Globus pallidus (tissue), 1 donor: ENCODE measurements at places on chromosomes 1 and 21.

DNA sequence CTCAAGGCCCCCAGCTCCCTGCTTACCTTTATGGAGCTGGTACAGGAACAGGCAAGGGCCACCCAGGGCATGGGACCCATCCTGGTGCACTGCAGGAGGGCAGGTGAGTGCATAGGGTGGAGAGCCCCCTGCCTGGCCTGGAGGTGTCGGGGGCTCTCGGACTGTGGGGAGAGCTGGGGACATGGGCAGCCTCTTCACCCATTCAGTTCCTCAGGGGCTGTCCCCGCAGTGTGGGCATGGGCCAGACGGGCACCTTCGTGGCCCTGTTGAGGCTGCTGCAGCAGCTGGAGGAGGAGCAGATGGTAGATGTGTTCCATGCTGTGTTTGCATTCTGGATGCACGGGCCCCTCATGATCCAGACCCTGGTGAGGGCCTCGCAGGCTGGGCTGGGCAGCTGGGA, 7.3 kb upstream of the LGR6 start:
- DNase-seq: no peak

- DNase-seq: no peak
Observed at GRCh38 chr1:192407206-192407605, 90.4 kb downstream of the RGS21 start.

GRCh38 chr1:246078126-246078887, 428.8 kb downstream of the SMYD3 start:
- no peak for DNase-seq

DNA sequence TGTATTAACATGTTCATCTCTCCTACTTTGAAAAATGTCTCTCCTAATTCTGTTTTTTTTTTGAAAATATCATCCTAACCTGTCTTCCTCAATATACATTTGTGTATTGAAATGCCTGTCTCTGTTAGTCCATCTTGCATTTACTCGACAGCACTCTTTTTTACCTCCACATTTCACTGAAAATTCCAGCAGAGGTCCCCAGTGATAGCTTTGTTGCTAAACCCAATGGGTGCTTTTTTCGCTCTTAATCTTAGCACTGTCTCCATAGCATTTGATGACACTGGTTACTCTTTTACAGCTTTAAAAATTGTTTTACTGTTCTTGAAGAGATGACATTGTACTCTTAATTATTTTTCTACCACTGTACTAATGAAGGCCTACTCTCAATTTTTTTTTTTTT, 10.8 kb downstream of the OSBPL9 start:
- peak; percentile 64 for DNase-seq

DNA sequence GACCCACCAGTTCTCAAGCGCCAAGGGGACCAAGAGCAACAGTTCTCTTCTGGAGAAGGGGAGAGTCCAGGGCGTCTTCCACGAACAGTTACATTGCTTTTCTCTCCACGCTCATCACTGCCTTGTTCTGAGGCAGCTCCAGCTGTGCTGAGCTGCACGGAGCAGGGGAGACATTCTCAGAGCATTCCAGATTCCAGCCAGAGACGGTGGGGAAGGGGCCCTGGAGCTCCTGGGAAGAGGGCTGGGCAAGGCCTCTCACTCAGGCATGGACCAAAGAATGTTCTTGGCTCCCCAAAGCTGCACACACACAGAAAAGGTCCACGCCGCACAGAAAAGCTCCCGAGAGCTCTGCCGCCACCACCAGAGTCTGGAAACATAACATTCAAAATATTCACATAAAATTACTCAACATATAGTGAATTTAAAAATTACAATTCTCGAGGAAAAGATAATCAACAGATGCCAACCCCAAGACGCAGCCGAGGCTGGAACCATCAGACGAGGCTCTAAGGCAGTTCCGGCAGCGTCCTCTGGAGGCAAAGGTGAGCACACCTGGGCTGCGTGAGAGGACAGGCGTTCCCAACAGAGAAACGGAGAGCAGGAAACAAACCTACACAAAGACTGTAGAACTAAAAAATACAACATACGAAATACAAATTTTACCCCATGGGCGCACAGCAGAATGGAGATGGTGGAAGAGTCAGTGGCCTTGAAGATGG, 40.5 kb downstream of the UBE2G2 start:
- DNase-seq: no peak

GRCh38 chr21:32535612-32536011, 49.7 kb downstream of the TCP10L start:
- DNase-seq: no peak

DNA sequence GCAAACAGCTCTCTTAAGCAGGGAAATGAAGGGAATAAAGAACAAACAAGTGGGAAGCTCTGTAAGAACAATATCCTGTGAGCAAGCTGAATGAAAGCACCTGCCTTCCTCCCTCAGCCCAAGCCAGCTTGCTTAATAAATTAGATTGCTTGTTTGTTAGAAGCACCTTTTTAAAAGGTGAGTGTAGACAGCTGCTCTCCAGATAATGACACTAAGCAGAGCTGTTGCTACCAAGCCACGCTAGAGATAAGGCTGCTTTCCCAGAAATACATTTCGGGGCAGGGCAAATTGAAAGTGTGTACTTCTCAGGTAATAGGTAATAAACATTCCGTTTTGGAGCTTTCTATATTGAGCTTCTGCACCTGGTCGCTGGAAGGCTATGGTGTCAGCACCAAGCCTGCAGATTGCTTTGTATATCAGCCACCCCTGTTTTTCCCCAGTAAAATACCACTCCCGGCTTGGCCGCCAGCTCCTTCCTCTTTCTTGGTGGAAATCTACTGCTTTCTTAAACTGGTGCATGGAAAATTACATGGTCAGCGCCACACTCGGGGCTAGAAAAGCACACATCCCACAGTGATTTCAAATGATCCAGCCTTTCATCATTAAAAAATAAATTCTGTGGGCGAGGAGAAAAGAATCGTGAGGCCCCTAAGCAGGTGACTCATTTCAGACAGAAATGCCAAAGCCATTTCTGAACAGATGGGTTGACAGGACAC, 151.3 kb downstream of the ETS2 start:
- no peak for DNase-seq

GRCh38 chr1:244319283-244320132, 132.2 kb downstream of the ADSS2 start:
- DNase-seq: no peak

DNA sequence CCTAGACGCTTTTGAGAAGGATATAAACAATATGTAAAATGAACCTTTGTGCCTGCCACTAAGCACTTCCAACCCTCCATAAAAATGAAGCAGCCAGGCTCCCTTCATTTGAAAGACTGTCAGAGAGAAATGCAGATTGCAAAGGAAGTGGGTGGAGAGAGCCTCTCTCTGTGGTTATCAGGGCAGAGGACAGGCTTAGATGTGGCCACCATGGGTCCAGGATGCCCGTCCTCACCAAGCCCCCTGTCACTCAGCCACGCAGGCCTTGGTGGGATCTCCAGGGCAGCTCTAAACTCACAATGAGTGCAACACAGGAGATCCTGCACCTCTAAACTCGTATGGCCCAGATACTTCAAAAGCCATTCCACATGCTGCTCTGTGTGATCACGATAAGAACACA, 37.9 kb downstream of the TMPRSS2 start:
- DNase-seq: no peak

- no peak for DNase-seq
Observed at GRCh38 chr1:109616391-109616790, 3.0 kb downstream of the GNAT2 start.

DNA sequence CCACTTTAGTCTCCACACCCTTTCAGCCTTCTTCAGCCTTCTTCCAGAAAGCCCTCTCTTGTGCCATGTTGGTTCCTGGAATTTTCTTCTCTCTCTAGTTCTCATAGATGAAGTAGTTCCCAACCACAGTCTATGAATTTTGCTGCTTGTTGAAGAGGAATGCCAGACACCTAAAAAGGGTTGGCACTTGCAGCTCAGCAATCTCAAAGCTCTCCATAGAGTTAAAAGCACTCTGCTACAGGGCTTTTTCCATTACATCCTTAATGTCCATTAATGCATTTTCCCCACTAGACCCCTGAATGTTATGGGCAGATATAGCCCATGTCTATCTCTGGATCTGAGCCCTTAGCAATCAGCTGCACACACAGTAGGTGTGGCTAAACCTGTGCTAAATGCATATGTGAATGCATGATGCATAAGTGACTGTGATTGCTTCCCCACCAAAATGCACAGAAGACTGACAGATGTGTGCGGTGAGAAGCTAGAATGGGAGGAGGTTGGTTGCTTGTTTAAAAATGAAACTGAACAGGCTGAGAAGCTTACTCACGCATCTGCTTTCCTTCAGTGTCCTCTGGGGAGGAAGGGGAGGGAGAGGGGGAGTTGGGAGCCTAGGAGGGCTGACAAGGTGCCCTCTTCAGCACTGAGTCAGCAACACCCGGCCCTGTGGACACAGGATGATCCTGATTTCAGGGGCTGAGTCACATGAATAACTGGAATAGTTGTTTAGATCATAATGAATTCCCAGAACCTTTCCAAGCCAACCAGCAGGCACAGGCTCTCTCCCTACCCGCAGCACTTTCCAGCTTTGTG, 146.1 kb upstream of the FGGY start:
- DNase-seq: no peak

- DNase-seq: no peak
Observed at GRCh38 chr1:15656464-15656863, 27.7 kb upstream of the PLEKHM2 start.

DNA sequence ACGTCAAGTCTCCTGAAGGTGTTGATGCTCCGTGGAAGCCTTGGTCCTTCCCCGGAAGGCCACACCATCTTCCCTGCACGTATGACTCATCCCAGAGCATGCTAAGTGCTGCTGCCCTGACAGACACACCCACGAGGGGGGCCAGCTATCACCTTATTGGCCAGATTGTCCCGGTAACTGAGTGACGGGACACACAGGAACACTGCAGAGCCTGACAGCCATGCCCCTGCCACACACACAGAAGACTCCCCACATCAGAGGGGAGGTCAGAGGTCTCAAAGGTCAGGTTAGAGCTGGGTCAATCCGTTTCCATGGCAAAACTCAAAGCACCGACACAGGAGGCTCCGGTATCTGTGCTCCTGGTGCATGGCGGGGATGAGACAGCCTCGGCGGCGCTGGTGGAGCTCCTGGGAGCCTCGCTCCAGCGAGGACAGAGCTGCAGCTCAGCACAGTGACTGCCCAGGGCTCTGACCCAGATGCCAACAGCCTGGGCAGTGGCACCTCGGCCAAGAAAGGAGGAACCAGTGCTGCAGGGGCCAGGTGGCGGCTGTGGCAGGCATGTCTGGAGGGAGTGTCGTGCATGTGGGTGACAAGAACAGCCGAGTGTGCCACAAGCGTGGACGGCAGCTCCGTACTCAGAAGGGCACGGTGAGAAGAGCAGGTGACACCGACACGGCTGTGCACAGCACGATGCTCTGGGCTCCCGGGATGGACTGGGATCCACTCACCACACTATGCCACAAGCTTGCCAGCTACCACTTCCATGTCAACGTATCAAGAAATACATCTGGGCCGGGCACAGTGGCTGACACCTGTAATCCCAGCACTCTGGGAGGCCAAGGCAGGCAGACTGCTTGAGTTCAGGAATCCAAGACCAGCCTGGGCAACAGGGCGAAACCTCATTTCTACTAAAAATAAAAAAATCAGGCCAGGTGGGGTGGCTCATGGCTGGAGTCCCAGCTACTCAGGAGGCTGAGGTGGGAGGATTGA, 14.8 kb upstream of the TMEM240 start:
- no peak for DNase-seq

DNA sequence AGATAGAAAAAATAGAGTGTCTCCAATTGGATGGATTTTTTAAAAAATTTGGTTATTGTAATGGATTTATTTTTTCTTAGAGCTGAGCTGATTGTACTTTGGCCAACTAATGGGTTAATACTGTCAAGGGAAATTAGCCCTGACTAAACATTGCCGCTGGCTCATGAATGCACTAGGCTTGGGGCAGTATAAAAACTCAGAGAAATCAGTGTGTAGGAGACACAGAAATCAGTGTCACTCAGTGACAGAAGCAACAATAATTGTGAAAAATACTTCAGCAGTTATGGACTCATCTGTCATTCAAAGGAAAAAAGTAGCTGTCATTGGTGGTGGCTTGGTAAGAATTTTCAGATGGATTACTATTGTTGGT, at the start of gene KMO:
TSS of gene KMO (plus strand) at position 217 of the 370 bp plus-strand sequence. CDS start at position 284, 67 bp downstream.
- DNase-seq: no peak

GRCh38 chr1:24770881-24771280, 25.6 kb downstream of the CLIC4 start:
- DNase-seq: no peak

- DNase-seq: no peak
Observed at GRCh38 chr1:86696522-86696921, 7.9 kb upstream of the SH3GLB1 start.

- no peak for DNase-seq
Observed at GRCh38 chr1:176785791-176786190, 322.8 kb downstream of the PAPPA2 start.

- DNase-seq: no peak
Observed at GRCh38 chr1:175512637-175513412, 230.6 kb downstream of the TNR start.

DNA sequence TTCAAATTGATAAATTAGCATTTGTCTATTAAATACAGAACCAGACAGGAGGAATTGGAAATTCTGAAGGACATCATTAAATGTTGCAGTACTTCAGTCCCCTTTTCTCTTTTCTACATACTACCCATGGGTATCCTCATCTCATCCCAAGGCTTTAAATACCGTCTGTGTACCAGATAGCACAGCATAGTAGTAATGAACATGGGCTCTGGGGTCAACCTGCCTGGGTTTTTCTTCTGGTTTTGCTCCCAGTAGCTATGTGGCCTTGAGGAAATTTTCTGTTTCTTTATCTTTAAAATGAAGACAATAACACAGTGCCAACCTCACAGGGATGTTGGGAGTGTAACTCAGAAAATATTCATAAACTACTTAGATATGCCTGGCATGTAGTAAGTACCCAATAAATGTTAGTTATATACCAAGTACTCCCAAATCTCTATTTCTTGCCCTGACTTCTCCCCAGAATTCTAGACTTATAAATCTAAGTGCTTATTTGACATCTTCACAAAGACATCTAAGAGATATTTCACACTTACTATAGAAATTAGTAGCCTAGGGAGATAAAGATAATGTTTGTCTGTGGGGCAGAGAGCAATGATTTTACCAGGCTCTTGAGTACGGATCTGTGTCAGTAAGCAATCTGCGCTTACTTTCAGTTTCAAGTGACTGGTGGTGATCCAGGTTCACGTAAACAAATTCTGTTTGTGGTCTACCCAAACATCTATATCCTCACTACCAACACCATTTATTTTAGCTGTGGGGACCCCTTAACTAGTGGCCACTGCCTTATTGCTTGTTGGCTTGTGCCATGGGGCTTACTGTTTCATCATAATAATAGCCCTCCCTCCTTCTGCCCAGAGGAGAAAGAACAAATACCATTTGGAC, 37.3 kb downstream of the VANGL2 start:
- DNase-seq: no peak

DNA sequence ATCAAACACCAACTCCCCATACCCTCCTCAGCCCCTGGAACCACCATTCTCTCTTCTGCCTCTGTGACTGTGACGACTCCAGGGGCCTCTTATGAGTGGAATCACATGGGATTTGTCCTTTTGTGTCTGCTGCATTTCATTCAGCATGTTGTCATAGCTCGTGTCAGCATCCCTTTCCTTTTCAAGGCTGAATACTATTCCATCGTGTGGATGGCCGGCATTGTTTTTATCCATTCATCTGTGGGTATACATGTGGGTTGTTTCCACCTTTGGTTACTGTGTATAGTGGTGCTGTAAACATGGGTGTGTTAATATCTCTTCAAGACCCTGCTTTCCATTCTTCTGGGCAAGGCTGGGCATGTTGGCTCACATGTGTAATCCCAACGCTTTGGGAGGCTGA, 17.1 kb upstream of the OBSCN start:
- DNase-seq: no peak

GRCh38 chr1:38724160-38725131, 135.1 kb downstream of the RRAGC start:
- no peak for DNase-seq
